ENCODE measurements at places on chromosomes 7 and 10. TPM values are rescaled to one million over a fixed set of nuclear protein-coding genes. Genes with fewer than 3 reads are reported as not detected.
A peak's percentile ranks its signal among the peaks of the same experiment; 100 is the strongest.

PON1 gene
- not detected for total RNA-seq

- DNase-seq, result peak; percentile 69
- H3K36me3 ChIP-seq, result peaks cover 10% of the 10 kb centered on the region
- peak overlapping the region; percentile 89 for H3K27ac ChIP-seq
- H3K27me3 ChIP-seq, result no peaks in the 10 kb centered on the region
Measured at GRCh38 chr7:144842377-144842851, 6.6 kb upstream of the TPK1 start.

INTS1 gene
- total RNA-seq, result 103 TPM

DNA sequence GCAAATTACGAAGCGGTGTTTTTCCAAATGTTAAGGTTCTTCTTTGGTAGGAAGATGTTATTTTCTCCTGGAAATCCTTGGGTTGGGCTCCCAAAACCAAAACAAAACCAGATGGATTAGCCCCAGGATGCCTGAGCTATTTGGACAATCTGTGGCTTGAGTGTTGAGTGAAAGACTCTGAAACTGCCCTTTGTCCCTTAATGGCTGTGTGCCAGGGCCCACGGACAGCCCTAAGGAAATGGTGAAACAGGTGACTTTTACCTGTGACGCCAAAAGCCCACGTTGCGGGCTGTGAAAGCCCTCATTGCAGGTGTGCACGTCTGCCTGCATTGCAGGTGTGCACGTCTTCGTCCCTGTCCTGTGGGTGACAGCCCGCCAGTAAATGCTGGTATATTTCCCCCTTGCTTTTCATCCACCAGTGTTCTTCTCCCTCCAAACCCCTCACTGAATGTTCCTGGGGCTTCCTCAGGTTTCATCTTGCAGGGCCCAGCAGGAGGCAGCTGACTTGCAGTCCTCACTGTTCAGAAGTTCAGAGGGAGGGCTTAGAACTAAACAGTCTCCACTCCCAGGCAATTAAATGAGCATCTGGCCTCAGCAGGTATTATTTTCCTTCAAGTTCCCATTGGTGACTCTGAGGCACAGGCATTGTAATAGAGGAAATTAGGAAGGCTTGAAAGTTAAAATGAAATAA is 10.7 kb downstream of the PFKP start:
- no peaks in the 10 kb centered on the region for H3K27me3 ChIP-seq
- no peak for DNase-seq
- no peak overlapping the region for H3K27ac ChIP-seq
- H3K36me3 ChIP-seq, result peaks cover 46% of the 10 kb centered on the region

GRCh38 chr7:13851736-13852135 is 137.7 kb downstream of the ETV1 start:
- DNase-seq, result no peak
- no peaks in the 10 kb centered on the region for H3K36me3 ChIP-seq
- H3K4me1 ChIP-seq, result peaks cover 6% of the 10 kb centered on the region
- no peak overlapping the region for H3K27ac ChIP-seq
- H3K4me3 ChIP-seq, result no peak overlapping the region

GRCh38 chr7:112252141-112252540 is 45.6 kb downstream of the ZNF277 start:
- no peaks in the 10 kb centered on the region for H3K27me3 ChIP-seq
- H3K4me1 ChIP-seq, result peaks cover 35% of the 10 kb centered on the region
- no peak overlapping the region for H3K4me3 ChIP-seq
- H3K36me3 ChIP-seq, result peaks cover 5% of the 10 kb centered on the region
- DNase-seq, result no peak
- no peak overlapping the region for H3K27ac ChIP-seq

NRCAM gene
- 1.0 TPM for total RNA-seq

DNA sequence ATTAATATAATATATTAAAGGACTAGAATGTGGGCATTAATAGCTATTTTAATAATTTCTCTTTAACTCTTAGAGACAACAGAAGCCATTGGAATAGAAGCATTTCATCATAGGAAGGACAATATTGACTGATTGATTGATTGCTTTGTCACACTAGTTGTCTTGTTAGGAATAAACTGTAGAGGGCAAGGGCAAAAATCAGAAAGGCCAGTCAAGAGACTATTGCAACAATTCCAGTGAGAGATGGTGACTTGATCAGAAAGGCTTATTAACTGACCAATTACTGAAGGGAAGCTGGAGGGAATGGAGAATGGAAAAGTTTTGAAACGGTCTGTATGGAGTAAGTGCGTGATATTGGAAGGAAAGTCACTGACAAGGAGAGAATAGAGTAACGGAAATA is 87.3 kb downstream of the RUNDC3B start:
- no peak overlapping the region for H3K27ac ChIP-seq
- DNase-seq, result no peak
- H3K36me3 ChIP-seq, result no peaks in the 10 kb centered on the region

DNA sequence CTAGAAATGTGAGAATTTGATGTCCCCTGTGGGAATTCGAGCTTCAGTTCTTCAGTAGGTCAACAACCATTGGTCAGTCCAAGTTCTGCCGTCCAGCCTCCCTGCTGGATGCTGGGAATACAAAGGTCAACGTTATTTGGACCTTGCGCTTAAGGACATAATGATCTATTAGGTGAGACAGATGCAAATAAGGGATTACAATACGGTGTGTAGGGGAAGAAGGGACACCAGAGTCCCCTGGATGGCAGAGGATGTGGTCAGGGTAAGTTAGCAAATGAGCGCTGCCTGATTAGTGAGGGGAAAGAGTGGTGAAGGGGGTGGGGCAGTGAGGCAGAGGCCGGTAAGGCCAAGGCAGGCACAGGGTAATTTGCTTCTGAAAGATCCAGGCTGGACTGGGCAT is 16.2 kb downstream of the CCNY start:
- no peak overlapping the region for H3K4me3 ChIP-seq
- no peak overlapping the region for H3K27ac ChIP-seq
- peak; percentile 41 for DNase-seq
- H3K4me1 ChIP-seq, result peaks cover 84% of the 10 kb centered on the region

RELN gene
- not detected for total RNA-seq

CCL24 gene
- total RNA-seq, result not detected

DNA sequence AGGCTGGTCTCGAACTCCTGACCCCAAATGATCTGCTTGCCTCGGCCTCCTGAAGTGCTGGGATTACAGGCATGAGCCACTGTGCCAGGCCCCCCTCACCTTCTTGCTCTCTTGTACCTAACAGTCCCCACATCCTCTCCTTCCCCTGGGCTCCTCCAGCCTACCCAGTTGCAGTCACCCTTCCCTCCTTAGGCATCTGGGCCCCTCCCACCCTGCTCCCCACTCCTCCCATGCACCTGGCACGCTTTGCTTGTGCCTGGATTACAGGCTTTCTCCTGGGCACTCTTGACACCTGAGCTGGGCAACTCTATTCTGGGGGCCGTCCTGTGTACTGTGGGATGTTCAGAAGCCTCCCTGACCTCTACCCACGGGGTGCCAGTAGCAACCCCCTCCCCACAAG is 3.0 kb downstream of the CLDN15 start:
- peaks cover 11% of the 10 kb centered on the region for H3K36me3 ChIP-seq
- H3K27me3 ChIP-seq, result no peaks in the 10 kb centered on the region
- H3K4me3 ChIP-seq, result no peak overlapping the region
- no peak for DNase-seq
- no peak overlapping the region for H3K27ac ChIP-seq

DNA sequence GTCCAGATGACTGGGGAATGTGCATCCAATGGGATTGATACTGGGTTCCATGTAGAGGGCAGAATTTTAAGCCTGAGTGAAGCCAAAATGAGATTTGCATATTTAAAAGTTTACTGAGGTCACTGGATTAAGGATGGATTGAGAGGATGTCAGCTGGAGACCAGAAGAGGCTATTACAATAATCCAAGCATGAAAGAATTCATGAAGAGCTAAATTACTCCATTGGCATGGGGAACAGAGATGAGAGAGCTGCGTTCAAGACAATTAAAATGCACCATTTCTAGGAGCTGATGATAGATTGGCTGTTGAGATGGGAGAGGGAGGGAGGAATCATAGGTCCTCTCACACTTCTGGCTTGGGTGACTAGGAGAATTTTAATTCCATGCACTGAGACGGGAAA is 158.5 kb downstream of the JCAD start:
- no peaks in the 10 kb centered on the region for H3K36me3 ChIP-seq
- no peaks in the 10 kb centered on the region for H3K4me1 ChIP-seq
- H3K4me3 ChIP-seq, result no peak overlapping the region

SOSTDC1 gene
- not detected for total RNA-seq

GRCh38 chr7:134755422-134756022 is 23.9 kb upstream of the CALD1 start:
- no peaks in the 10 kb centered on the region for H3K27me3 ChIP-seq
- peak; percentile 75 for DNase-seq
- no peaks in the 10 kb centered on the region for H3K36me3 ChIP-seq
- H3K4me3 ChIP-seq, result no peak overlapping the region
- H3K4me1 ChIP-seq, result no peaks in the 10 kb centered on the region
- no peak overlapping the region for H3K27ac ChIP-seq

GRCh38 chr7:88429382-88429781 is 122.7 kb upstream of the STEAP4 start:
- H3K27me3 ChIP-seq, result peaks cover 4% of the 10 kb centered on the region
- no peak overlapping the region for H3K4me3 ChIP-seq
- no peak for DNase-seq
- no peaks in the 10 kb centered on the region for H3K36me3 ChIP-seq
